ENCODE measurements at places on chromosomes 7 and 10. TPM values are rescaled to one million over a fixed set of nuclear protein-coding genes. Genes with fewer than 3 reads are reported as not detected.

- DNase-seq, result no peak
Observed at GRCh38 chr7:57638666-57639065, 188.7 kb downstream of the ZNF716 start.

DNA sequence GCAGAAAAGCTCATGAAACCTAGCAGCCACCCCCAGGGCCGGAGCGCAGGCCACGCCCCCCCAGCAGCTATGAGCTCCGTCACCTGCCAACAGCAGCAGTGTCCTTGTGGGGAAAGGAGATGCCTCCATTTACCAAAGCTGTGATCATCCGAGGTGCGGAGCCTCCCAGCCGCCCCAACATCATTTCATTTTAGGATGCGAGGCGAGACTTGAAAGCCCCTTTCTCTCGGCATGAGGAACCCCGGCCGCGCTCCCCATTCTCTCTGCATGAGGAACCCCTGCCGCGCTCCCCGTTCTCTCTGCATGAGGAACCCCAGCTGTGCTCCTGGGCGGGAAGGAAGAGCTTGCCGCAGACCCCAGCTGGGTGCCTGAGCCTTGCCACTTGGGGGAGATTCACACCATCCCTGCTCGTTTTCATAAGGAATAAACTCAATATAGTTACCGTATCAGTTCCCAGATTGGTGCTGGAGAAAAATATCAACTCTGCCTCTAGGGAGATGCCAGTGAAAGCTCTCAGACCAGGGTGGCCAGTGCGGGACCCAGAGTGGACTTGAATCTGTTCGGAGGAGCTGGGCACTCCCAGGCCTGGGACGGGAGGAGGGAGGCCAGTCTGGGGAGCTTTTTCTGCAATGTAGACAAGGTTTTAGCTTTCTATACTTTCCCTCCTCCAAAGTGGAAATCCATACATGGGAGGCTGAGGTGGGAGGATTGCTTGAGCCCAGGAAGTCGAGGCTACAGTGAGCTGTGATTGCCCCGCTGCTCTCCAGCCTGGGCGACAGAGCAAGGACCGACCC lies 35.0 kb downstream of the JAKMIP3 start:
- DNase-seq, result peak; percentile 4

AKR1C8 gene
- total RNA-seq, result not detected

GRCh38 chr10:78764846-78765430 lies 303.8 kb upstream of the ZMIZ1 start:
- no peak for DNase-seq

CACUL1 gene
- 63.0 TPM for total RNA-seq

ACHE gene
- 5.1 TPM for total RNA-seq

- DNase-seq, result no peak
Observed at GRCh38 chr7:131948434-131949053, 392.1 kb upstream of the PODXL start.

- no peak for DNase-seq
Observed at GRCh38 chr7:107661865-107662379, 1.3 kb downstream of the SLC26A4 start.

- no peak for DNase-seq
Observed at GRCh38 chr10:43214956-43215561, 51.8 kb downstream of the RASGEF1A start.

SPDYE5 gene
- total RNA-seq, result not detected

ERCC6 gene
- 30.2 TPM for total RNA-seq

DNA sequence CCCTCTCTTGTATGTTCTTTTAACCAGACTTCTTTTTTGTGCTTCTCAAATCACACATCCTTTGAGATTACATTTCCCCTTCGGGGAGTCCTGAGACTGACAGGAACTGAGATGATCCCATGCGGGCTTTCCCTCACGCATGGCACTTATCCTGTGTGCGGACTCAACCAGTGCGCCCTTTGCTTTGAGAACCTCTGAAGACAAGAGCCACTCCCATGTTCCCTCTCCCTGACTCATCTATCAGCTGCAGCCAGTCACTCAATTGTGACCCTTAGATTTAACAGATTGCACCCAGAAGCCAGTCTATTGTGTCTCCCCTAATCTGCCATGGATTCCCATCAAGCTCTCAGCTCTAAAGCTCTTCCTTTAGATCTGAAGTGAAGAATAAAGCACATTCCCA lies 353.9 kb upstream of the MEOX2 start:
- no peak for DNase-seq

GRCh38 chr10:17453035-17453372 lies 1.4 kb downstream of the ST8SIA6 start:
- no peak for DNase-seq

DNA sequence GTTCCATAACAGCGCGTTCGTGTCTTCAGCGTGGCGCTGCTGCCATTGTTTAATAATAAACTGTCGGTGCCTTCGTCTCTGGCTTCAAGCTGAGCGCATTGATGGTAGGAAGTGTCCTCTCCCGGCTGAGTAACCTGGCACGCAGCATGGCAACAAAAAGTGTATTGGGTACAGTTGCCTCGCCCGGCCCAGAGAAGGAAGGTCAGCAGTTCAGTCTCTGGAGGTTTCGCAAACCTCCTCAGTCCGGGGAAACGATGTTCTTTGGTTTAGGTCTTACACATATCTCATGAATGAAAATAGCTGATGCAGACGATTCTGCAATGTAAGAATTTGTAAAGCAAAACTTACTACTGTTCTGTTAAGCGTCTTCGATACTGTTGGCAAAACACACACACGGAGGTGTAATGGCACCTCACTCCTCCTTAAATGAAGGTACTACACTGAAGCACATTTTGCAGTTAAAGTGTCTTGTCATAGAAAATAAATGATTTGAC lies 739 bp upstream of the CCDC186 start:
- DNase-seq, result no peak

GRCh38 chr7:133703547-133703946 lies 423.6 kb upstream of the LRGUK start:
- no peak for DNase-seq

GRCh38 chr7:6026820-6027311 lies 4.3 kb upstream of the ANKRD61 start:
- no peak for DNase-seq

GRCh38 chr7:42573881-42574672 lies 337.1 kb upstream of the GLI3 start:
- DNase-seq, result no peak

DNA sequence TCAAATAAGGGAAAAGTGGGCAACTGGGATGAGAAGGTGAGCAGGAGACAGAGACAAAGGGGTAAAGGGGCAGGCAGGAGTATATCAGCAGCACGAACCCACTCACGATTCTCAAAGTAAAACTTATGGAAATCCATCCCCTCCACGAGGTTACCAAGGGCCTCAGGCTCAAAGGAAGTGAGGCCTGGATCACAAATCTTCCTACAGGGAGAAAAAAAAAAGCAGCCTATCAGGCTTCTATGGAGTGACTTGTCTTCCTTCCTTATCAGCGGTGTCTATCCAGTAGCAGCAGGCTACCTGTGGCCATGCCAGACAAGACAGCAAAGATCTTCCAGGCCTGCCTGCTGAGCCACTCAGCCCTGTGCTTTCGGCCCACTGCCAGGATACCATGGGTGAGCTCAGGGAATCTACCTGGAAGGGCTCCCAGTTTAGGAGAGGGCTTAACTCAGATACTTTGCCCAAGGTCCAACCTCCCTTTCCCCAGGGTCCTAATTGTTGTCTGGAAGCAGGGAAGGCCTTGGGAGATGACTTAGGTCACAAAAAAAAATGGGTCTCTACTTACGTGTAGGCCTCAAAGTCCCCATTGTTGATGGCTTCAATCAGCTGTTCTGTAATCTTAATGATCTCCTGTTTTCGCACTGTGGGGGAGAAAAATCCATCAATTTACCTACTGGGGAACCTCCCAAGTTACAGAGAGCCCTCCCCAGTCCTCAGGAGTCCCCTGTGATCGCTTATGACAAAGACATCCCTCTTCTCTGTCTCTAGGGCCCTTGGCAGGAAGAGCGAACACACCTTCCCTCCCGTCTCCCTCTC lies 5.7 kb upstream of the NDST2 start:
- DNase-seq, result no peak

DNA sequence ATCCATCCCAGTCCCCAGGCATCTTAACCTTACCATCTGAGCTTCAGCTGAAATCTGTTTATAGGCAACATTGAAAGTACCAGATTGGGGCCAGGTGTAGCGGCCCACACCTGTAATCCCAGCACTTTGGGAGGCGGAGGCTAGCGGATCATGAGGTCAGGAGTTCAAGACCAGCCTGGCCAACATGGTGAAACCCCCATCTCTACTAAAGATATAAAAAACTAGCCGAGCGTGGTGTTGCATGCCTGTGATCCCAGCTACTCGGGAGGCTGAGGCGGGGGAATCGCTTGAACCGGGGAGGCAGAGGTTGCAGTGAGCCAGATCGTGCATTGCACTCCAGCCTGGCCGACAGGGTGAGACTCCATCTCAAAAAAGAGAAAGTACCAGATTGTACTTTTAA lies 39.0 kb downstream of the CRCP start:
- DNase-seq, result no peak

- no peak for DNase-seq
Observed at GRCh38 chr10:93916257-93917063, 22.7 kb downstream of the SLC35G1 start.

- DNase-seq, result no peak
Observed at GRCh38 chr10:101485681-101486554, 102.1 kb downstream of the POLL start.

DNA sequence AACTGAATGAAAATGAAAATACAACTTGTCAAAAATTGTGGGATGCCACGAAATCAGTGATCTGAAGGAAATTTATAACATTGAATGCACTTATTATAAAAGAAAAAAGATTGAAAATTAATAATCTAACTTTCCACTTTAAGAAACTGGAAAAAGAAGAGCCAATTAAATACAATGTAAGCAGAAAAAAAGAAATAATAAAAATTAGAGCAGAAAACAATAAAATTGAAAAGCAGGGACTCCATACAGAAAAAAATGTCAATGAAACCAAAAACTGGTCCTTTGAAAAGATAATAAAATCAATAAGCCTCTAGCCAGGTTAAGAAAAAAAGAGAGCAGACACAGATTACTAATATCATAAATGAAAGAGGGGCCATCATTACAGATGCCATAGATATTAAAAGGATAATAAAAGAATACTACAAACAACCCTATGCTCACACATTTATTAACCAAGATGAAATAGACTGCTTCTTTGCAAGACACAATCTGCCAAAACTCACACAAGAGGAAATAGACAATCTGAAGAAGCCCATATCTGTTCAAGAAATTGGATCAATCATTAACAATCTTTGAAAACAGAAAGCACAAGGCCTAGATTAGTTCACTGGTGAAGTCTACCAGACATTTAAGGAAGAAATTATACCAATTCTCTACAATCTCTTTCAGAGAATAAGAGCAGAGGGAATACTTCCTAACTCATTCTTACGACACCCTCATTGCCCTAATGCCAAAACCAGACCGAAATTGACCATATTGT lies 233.8 kb upstream of the NEBL start:
- DNase-seq, result no peak

- no peak for DNase-seq
Observed at GRCh38 chr7:55152516-55152915, 133.7 kb downstream of the EGFR start.

- no peak for DNase-seq
Observed at GRCh38 chr7:12315049-12315448, 88.6 kb downstream of the VWDE start.

- DNase-seq, result no peak
Observed at GRCh38 chr7:5083311-5083711, 37.7 kb downstream of the RBAK start.

- no peak for DNase-seq
Observed at GRCh38 chr7:98879979-98880315, 1.6 kb downstream of the TRRAP start.

- no peak for DNase-seq
Observed at GRCh38 chr10:25076506-25077177, 60.2 kb downstream of the THNSL1 start.

DNA sequence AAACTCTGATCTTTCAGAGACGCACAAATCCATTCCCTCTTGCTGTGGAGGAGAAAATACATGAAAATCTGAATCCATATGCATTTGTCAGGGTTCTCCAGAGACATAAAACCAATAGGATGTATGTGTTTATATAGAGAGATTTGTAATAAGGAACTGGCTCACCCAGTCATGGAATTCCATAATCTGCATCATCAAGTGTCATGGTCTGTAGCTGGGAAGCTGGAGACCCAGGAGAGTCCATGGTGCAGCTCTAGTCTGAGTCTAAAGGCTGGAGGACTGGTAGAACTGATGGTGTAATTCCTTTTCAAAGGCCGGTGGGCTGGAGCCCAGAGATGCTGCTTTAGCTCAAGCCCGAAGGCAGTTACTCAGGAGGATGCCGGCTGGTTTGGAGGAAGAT lies 134.0 kb downstream of the TCF7L2 start:
- no peak for DNase-seq

DNA sequence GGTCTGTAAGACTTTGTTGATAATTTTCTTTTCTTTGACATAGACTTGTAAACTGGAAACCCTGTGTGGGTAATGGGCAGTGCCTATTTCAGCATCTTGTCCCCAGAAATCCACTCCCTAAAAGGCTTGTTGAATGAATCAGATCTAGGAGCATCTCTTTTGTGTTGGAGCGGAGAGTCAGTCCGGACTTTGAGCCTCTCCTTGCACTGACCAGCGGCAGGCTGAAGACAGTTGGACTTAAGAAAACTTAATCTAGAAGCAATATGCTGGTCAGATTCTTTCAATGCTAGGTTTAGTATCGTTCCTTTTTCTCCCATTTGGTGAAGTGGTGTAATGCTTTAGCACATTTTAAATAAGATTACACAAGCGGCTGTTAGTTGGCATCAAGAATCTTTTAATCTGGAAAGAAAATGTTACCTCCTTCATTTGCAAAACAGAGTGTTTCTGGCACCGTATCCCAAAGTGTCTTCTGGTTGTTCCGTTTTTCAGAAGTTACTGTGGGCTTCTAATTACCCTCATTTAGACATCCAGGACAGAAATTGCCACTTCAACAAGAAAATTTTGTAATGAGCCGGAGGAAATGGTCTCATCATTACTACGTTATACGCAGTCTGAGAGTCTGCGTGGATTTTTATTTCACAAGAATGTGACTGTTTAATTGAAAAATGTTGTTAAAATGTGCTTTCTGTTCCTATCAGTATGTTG lies 74.7 kb downstream of the CUX1 start:
- DNase-seq, result no peak
